Stomach (tissue), 19 donors: ENCODE measurements at places on chromosomes 16 and 17. TPM values are rescaled to one million over a fixed set of nuclear protein-coding genes. Genes with fewer than 3 reads are reported as not detected.

GRCh38 chr16:88045820-88046303 lies 94.6 kb downstream of the BANP start:
- DNase-seq: peak; percentile 41

DNA sequence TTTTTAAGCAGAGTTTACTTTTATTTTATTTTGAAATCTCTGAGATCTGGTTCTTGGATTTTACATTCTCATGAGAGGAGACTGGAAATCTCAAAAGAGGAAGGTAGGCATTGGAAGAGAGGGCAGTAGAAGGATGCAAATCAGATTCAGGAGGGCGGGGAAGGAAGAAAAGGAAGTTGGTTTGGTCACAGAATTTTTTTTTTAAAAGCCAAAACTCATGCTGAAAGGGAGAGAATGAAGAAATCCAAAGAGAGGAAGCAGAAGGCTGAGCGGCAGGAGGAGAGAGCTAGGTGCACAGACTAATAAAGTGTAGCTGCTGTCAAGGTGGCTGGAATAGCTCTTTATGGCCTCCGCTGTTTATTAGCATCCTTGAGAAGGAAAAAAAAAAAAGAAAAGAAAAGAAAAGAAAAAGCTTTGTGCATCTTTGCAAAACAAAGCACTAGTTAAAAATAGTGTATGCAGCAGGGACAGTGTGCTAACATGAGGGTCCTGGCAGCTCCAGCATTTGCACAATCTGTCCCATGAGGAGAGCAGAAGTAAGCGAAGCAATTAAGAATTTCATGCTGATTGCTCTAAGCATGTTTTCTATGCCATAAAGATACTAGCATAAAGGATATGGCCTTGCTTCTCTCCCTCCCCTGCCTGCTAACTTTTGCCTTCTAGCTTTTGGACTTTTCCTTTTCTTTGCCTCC lies 194.2 kb downstream of the ZFHX3 start:
- DNase-seq: no peak

DNA sequence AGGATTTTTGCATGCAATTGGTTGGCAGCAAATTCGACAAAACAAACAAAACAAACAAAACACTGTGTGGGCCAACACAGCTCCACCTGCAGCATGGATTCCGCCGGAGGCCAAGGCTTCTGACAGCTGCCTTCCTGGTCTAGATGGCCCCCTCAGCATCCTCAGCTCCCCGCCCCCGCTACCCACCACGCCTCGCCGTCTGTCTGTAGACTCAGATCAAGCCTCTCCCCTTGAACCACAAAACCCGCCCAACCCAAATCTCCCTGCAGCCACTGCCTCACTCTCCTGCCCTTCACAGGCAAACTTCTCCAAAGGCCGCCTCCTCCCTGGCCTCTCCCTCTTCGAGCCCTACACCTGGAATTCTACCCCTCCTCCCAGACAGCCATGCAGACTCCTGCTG lies 57.9 kb downstream of the RTN4RL1 start:
- peak; percentile 27 for DNase-seq

- DNase-seq: no peak
Observed at GRCh38 chr17:45660474-45660873, 123.6 kb upstream of the CRHR1 start.

GRCh38 chr16:67161595-67162058 lies 1.9 kb downstream of the FBXL8 start:
- DNase-seq: peak; percentile 21

GRCh38 chr17:83173914-83174361 lies 94.5 kb downstream of the METRNL start:
- DNase-seq: no peak

GRCh38 chr16:10646581-10647263 lies 48.0 kb downstream of the TEKT5 start:
- no peak for DNase-seq

DNA sequence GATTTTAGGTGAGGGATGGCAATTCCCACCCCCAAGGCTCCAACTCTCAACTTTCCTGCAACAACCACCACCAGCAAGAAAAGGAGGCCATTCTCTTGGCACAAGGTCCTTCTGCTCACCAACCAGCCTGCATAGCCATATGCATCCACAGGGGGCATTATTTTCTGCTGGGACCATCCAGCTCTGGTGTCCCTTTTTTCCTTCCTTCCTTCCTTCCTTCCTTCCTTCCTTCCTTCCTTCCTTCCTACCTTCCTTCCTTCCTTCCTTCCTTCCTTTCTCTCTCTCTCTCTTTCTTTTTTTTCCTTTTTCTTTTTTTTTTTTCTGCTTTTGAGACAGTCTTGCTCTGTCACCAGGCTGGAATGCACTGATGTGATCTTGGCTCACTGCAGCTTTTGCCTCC lies 21.1 kb upstream of the COX10 start:
- DNase-seq: no peak

Gene CD79B
- total RNA-seq: not detected
